ENCODE measurements at places on chromosomes 4 and X. TPM values are rescaled to one million over a fixed set of nuclear protein-coding genes. Genes with fewer than 3 reads are reported as not detected.

DNA sequence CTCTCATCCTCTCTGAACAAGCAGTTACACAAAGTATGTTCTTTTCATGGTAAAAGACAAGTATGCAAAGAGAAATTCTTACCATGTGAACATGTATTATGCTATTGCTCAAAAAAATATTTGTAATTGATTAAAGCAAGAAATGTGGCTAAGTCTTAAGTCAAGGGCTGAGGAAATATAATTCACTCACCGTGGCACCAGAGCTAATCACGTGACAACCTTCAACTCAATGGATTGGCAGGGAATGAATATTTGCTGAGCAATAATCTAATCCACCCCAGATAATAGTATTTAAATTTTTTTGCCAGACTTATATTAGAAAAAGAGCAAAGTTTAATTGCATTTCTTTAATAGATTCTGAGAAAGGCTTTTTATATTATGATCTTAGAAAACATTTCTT lies 310.2 kb downstream of the HS3ST1 start:
- no peak for DNase-seq

- DNase-seq: no peak
Observed at GRCh38 chr4:68348577-68348976, 1.3 kb downstream of the YTHDC1 start.

Gene PARM1
- 24.9 TPM for total RNA-seq

DNA sequence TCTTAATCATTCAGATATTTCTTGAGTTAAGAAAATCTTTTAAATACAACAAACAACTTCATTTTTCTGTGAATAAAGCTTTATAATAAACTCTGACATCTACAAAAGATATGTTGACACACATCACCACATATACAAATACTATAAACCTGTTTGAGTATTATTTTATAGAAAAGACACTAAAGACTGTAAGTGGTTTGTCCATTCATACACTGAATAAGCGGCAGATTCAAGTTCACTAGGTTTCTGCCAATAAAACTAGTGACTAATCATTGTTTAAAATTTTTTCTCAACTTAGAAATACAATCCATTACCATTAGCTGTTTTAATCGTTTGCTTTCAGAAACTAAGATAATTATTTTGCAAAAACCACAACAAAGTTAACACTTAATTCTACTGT lies 1900.0 kb downstream of the C4orf33 start:
- no peak for DNase-seq

Gene CT55
- not detected for total RNA-seq

Gene PNMA6A
- total RNA-seq: 1.8 TPM

- DNase-seq: no peak
Observed at GRCh38 chr4:113141901-113142346, 92.5 kb downstream of the ANK2 start.

Measured in esophagus muscularis mucosa (tissue), 4 donors.